Daoy (cell line): ENCODE measurements at places on chromosomes 12 and 14. TPM values are rescaled to one million over a fixed set of nuclear protein-coding genes. Genes with fewer than 3 reads are reported as not detected.
A peak's percentile ranks its signal among the peaks of the same experiment; 100 is the strongest.

The SPTB gene
- 1.3 and 2.2 TPM in 2 replicates for total RNA-seq

The BEGAIN gene
- total RNA-seq, result 14.1 and 18.6 TPM in 2 replicates

The ZNF268 gene
- total RNA-seq, result 13.7 and 22.3 TPM in 2 replicates

The GPR84 gene
- total RNA-seq, result not detected in 2 replicates

The IFNG gene
- total RNA-seq, result not detected in 2 replicates

The TRPV4 gene
- total RNA-seq, result 0.51 and 0.65 TPM in 2 replicates

The CLEC2B gene
- total RNA-seq, result 0.60 and 1.3 TPM in 2 replicates

The EML5 gene
- total RNA-seq, result 1.0 and 1.4 TPM in 2 replicates

The RAD9B gene
- total RNA-seq, result 0.40 and 1.1 TPM in 2 replicates

The DACT1 gene
- 18.3 and 19.8 TPM in 2 replicates for total RNA-seq

The PARPBP gene
- 43.3 and 66.3 TPM in 2 replicates for total RNA-seq

- no peak for DNase-seq
Measured at GRCh38 chr12:39586816-39587215, 32.8 kb downstream of the ABCD2 start.

DNA sequence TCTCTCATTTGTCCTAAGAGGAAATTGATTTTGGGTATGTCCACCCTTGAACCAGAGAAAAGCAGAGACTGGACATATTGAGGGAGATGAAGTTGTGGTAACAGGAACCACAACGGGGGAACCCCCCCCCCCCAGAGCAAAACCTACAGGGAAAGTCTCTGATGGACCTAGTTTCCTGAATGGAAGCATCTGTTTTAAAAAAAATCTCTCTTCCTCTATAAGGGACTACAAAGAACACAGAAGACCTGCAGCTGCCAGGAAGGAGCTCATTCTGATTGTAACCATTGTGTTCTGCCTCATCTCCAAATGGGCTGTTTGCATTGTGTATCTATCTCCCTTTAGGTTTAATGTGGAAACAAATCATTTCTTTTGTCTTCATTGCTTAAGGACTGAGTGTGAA, 13.4 kb downstream of the C1S start:
- no peak for DNase-seq

DNA sequence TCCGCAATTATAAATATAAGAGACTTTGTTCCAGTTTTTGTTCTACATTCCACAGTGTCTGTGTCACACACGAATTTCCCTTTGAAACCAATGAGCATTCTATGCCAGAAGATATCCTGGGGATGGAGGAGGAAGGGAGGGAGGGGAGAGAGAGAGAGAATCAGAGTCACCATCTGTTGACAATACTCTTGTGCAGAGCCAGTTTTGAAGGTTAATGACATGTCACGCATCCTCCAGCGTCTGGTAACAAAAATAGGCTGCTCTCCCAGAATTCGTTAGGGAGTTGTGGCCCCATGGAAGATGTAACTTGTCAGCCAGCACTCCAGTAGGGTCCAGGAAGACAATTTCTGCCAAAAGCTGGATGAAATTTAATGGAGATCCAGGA, 213.5 kb upstream of the KRR1 start:
- peak; percentile 78 for DNase-seq

DNA sequence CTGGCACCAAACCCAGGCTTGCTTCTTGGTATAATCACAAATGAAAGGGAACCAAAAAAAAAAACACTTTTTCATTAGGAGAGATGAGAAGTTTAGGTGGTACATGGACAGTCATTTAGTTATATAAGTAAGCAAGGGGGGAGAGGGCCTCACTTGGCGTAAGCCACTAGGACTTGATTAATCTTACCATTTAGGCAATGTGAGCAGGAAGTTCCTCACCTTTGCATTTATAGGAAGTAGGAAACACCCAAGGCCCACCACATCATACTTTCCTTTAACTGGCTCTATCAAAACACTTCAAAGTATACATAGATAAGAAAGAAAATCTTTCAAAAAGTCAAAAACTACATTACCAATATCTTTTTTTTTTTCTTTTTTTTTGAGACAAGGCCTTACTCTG, 6.7 kb upstream of the RPS6KA5 start:
- no peak for DNase-seq

- no peak for DNase-seq
Measured at GRCh38 chr14:103031956-103032355, 25.4 kb downstream of the CDC42BPB start.

DNA sequence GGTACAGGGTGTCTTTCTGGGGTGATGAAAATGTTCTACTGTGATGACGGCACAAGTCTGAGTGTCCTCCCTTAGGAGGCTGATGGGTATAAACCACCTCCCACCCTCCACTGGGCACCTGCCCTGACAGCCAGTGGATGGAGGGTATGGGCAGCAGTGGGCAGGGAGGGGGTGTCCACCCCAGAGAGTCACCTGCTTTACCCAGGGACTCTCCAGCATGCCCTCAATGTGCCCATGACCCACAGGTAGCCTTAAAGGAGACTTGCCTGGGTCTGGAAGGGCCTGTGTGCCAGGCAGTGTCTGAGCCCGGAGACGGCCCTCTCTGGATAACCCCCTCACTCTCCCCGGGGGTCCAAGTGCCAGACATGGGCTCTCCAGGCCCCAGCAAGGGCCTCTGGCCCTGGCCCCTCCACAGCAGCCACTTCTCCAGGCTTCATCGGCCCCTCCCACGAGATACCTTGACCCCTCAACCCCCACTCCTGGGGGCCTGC, 38.8 kb downstream of the CCNK start:
- DNase-seq, result no peak

GRCh38 chr12:31524791-31525495, 66.0 kb downstream of the DENND5B start:
- DNase-seq, result peak; percentile 60

DNA sequence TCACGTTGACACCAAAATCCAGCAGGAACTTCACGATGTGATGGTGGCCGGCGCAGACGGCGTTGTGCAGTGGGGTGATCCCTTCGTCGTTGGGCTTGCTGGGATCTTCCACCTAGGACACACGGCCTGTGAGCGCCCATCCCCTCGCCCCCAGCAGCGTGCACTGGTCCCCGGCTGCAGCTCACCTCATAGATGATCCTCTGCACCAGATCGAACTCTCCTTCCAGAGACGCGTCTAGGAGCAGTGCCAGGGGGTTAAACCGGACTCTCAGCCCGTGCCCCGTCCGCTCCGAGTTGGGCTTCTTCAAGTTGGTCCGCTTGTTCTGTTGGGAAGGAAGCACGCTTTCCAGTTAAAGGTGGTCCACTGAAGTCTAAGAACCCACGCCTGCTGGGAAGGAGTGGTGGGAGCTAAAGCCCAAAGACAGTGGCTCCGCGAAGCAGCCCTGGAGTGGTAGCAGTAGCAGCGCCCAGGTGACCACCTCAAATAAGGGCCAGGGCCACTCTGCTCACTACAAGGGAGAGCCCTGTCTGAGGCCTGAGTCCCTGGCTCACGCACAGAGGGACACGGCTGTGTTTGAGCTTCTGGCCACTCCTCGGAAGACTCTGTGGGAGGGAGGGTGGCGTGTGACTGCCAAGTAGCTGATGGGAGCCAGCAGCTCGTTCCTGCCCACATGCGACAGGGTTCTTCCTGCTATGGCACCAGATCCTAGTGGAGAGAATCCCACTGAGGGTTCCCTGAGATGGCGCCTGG, 23.3 kb downstream of the ZFYVE21 start:
- no peak for DNase-seq

DNA sequence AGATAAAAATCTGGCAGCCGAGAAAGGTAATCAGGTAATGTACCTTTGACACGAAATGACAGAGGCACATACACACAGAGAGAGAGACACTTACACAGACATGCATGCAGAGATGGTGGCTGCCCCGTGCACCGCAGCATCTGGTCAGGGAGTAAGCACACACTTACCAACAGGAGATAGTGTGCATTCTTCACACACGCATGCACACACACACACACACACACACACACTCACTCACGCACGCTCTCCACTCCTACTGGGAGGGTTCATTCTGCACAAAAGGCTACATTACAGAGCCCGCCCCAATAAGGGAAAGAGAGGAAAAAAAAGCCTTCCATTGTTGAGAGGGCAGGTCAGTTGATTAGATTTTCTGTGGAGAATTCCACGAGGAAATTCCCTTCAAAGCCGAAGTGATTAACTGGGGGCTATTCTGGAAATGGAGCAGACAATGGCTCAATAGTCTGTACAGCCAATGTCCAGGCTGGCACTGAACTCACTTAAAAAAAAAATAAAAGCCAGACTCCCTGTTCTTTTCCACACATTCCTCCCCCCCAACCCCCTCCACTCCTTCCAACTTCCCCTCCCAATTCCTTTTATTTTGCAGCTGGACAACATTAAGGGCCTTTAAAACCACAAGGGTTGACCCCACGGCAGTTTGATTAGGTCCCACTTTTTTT, 1.4 kb upstream of the SOX5 start:
- no peak for DNase-seq

- no peak for DNase-seq
Measured at GRCh38 chr14:84421621-84422020, 1108.3 kb upstream of the FLRT2 start.

DNA sequence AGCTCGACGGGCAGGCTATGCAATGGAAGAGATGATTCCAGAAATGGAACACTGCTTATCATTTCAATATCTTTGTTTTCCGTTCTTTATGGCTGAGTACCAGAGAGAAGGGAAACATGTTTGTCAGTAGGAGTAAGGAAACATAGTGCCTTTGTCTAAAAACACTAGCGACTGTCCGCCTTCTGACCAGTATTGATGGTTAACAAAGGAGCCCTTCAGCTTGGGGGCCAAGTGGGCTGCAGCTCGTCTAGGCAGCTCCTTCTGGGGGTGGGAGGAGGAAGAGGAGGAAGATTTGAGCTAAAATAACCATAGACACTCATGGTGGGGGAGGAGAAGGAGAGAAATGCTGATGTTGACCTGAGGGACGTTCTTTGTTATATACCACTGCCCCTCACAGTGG, 15.0 kb downstream of the COQ5 start:
- no peak for DNase-seq

DNA sequence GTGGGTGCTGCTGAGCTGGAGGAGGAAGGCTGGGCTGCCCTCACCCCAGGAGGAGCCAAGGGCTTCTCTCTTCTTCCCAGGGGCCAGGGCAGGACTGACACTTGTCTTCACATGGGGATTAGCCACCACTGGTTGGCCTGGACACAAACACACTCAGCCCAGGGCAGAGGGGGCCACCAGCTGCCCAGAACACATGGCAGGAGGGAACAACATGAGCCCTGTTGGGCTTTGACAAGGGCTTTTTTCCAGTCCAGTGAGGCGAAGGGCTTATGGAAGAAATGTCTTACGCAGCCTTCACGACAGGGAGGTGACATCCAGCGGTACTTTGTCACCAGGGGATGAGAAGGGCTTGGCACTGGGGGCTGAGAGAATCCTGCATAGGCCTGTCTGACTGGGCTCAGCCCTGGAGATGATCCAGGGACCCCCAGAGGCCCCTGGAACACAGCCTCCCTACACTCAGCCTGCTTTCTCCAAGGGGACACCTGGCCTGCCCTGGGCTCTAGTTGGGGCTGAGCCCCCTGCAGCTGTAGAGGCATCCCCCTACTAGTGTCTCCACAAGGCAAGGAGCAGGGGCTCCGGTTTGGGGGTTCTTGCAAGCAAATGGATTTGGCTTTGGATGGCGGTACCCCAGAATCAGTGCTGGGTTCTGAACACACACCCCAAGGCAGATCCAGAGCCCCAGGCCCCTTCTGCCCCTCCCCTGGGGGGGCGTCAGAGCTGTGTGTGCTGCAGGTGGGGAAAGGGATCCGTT, 18.9 kb downstream of the ARL6IP4 start:
- DNase-seq, result no peak

DNA sequence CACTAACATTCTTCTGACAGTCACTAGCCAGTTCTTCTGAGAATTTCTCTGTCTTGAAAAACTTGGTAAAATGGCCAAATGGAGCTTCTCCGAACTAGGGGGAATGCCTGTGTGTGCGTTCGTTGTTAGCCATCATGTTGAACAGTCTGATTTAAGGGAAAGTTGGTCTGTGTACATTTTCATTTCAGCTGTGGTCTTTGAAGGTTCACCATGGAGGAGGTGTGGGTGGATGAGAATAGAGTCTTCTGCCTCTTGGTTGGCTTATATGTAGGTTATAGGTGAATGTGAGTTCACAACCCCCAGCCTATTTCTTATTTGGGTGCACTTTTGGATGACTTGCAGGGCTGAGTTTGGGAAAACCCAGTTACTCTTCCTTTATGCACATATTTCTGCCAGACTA, 12.9 kb downstream of the ETV6 start:
- DNase-seq, result no peak

- peak; percentile 60 for DNase-seq
Measured at GRCh38 chr12:102474438-102475064, 5.8 kb downstream of the IGF1 start.

DNA sequence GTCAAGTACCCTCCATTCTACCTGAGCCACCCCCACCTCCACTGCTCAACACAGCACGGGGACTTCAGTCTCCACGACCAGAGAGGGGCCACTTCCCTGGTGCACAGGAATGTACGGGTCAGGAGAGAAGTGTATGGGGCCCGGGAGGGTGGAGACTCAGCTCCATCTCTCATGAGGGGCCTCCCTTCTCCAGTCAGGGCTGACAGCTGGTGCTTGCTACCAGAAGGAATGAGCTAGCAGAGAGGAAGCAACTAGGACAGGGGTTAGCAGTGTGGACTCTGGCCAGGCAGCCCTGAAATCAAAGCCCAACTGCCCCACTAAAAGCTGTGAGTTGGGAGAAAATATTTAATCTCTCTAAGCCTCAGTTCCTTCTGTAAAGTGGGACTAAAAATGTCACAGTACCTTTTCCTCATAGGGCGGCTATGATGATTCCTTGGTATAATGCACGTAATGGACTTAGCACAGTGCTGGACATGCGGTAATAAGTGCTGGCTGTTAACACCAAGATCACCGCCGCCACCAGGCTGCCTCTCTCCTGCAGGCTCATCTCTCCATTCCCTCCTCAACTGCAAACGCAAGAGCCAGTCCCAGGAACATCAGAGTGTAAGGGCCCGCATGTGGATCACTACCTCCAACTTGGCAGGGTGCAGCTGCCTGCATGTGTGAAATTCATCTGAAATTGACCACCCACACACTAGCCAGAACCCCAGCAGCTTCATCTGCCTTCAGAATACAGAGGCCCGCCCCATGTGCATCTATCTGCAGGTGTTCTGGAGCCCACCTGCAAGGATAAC, 14.6 kb downstream of the ACTN1 start:
- DNase-seq, result no peak
